ENCODE measurements at places on chromosomes 2 and 18.

- DNase-seq: peak; percentile 71
Measured at GRCh38 chr2:239326831-239327535, 73.8 kb downstream of the HDAC4 start.

DNA sequence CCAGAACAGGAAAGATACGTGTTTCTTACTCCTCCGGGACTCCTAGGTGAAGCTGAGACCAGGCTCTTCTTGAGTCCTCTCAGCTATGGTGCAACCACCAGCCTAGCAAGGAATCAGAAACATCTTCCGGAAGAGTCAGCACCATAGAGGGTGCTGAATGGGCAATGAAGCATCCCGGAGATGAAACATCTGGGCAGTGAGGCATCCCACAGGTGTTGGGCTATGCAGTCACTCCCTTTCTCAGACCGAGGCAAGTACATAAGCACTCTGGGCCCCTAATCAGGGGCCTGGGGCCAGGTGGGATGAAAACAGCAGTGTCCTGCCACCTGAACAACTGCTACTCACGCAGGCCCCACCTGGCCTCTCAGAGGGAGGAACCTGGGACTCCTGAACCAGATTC is 1.4 kb upstream of the CAPN10 start:
- no peak for DNase-seq

DNA sequence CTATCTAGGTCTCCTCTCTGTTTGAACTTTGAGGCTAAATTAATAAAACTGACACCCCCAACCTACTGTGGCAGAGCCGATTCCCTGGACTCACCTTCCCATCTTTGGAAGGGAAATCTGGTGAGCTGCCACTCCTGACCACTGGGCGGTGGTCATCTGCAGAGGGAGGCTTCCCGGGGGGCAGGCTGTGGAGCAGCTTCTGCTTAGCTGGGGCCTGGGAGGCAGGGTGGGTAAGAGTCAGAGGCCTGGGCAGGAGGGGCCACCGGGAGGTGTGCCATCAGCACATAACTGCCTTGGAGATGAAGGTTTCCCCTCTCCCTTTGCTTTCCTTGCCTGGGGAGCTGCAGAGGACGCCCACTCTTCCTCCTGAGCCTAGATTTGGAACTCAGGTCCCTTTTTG is 2.3 kb upstream of the NPPC start:
- no peak for DNase-seq

GRCh38 chr2:8198766-8199382 is 483.0 kb upstream of the ID2 start:
- DNase-seq: no peak

GRCh38 chr2:121649149-121649595 is at the start of gene CLASP1:
Gene CLASP1, minus strand, starts transcription at chr2:121649462. Its CDS starts 43,567 bp downstream, at chr2:121605895.
- DNase-seq: no peak

- DNase-seq: no peak
Measured at GRCh38 chr18:51952844-51953243, 387.2 kb upstream of the DCC start.

DNA sequence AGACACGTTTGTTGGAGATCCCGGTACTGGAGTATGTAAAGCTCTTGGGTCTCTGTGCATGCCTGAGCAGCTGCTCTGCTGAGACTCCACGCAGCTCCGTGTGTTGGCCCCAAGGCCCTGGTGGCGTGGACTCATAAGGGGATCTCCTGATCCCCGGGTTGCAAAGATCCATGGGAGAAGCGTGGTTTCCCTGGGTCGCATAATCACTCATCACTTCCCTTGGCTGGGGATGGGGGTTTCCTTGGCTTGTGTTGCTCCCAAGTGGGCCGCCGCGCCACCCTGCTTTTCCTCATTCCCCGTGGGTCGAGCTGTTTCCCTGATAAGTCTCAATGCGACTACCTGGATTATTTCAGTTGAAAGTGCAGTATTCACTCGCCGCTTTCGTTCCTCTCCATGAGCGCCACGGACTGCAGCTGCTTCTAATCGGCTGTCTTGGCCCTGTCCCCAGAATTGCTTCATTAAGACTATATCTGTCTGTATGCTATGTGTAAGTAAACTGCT is 76.0 kb downstream of the EPC2 start:
- DNase-seq: no peak

DNA sequence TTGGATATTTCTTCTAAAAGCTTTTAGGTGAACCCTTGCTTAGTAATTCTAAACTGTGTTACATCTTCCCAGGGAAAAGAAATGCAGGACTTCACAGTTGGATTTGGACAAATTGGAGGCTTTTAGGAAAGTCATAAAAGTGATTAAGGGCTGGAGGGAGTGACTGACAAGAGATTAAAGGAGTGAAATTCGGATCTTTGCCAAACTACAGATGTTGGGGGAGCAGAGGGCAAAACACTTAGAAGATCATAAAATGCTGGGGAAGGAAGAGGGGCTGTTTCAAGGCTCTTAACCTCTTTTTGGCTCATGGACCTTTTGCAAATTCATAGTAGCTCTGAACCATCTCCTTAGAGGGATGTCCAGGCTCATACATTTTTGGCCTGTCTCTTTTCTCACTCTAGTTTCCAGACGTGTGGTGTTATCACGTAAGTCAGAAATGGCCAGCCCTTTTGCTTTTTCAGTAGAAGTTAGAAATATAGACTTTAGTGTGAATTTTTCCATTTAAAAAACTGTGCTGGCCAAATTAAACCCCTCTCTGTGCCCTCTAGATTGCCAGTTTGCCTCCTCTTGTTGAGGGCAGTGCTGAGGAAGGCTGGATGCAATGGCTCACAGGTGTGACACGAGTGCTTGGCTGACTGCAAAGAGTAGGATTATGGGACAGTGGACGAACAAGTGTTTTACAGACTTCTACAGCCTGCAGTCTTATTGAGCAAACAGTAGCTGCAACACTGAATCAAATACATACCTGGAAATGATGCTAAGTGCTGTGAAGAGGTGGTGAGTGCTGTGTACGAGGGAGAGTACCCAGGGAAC is 109.9 kb downstream of the LYPD6B start:
- no peak for DNase-seq

GRCh38 chr2:3480352-3481010 is 38.9 kb downstream of the ADI1 start:
- DNase-seq: no peak

DNA sequence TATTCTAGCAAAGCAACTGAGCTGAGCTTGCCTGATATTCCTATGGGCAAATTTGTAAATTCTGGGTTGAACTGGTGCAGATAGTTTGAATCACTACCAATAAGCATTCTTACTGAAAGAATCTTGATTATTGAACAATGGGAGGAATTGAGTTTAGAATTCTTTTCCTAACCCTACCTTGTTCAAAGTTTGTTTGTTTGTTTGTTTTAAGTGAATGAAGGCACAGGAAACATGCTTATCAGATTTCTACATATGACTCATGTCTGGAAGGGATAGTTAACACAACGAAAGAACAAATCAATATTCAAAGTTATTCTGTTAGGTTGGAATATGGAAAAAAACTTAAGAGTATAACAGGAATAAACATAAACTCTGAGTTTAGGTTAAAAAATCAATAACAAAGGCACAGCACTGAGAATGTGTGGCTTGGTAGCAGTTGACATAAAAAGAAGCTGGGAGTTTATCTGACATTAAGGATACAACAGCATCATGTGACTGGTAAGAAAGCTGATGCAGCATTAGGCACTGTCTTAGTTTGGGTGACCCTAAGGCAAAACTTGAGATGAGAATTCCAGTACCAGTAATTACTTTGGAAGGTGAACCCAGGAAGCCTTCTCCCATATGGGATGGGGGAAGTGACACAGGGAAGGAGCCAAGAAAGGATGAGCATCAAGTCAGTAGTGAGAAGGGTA is 20.9 kb downstream of the BOD1L2 start:
- no peak for DNase-seq

DNA sequence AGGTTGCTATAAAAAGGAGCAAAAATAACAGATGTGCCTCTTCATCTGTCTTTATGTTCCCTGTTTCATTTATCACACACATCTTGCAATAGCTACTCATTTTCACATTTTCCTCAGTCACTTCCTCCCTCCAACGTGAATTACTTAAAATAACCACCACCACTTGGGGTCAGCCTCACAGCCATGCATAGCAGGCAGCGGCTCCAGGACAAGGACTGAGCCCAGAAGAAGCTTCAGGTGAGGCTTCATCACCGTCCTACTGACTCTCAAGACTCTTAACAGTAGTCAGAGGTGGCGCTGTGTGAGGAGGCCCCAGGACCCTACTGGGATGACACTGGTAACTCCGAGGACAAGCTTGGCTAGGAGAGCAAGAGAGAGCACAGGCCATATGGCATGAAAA is 15.5 kb upstream of the ST8SIA5 start:
- no peak for DNase-seq

DNA sequence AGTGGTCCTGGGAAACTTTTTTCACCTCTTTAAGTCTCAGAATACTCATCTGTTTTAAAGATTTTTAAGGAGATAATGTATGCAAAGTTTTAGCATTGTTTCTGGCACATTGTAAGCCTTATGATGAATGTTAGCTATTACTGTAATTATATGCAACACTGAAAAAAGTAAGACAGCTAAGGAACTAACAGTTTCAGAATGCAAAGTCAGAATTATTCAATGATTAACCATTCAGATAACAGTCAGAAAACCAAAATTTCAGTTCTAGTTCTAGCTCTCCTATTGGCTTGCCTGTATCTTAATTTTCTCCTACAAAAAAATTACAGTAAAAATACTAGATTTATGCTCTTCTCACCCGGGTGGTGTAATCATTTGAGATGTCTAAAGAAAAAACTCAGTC is 101.1 kb downstream of the SLC4A10 start:
- DNase-seq: no peak

GRCh38 chr18:76886112-76886511 is 63.8 kb downstream of the ZNF236 start:
- no peak for DNase-seq

GRCh38 chr18:58095222-58095621 is 51.2 kb downstream of the NEDD4L start:
- DNase-seq: no peak

DNA sequence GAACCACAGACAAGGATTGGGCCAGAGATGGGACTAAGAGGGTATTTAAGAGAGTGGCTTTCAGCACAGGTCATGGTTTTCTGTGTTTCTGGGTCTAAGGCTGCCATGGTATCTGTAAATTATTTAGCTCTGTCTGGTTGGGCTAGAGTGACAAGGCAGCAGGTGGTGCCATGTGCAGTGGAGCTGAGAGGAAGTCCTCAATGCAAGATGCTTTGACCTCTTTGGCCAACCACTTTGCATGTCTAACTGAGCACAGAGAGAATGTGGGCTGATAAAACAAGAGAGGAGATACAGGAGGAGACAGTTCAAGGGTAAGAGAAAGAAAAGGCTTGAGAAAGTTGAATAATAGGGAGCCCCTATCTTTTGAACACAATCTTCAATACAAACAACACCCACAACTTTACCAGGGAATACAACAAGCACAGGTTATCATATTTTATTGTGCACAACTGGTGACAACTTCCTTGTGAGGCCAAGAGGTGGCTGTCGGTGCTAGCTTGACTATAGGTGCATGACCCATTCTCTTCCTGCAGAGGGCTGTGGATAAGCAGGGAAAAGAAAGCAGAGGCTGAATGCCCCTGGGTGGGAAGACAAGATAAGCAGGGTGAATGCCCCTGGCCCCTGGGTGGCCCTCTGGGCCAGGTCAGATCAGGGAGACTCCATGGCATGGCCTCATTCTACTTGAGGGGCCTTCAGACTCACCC is 12.3 kb downstream of the FLACC1 start:
- no peak for DNase-seq

- DNase-seq: no peak
Measured at GRCh38 chr2:161857920-161858319, 216.1 kb downstream of the DPP4 start.

DNA sequence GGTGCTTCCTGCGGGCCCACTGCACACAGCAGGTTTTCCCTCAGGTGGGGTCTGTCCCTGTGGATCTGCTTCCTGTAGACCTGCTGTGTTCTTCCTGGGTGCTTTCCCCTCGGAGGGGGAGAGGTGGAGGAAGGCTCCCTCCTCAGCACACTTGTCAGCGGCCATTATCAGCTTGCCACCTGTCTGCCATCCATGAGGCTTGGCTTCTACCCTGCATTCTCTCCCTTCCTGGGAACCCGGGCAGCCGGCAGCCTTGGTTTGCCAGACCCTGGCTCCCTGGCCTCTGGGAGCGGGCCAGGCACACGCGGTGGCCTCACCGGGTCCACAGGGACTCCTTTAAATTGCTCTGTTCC is 58.5 kb downstream of the INPP5D start:
- DNase-seq: no peak

DNA sequence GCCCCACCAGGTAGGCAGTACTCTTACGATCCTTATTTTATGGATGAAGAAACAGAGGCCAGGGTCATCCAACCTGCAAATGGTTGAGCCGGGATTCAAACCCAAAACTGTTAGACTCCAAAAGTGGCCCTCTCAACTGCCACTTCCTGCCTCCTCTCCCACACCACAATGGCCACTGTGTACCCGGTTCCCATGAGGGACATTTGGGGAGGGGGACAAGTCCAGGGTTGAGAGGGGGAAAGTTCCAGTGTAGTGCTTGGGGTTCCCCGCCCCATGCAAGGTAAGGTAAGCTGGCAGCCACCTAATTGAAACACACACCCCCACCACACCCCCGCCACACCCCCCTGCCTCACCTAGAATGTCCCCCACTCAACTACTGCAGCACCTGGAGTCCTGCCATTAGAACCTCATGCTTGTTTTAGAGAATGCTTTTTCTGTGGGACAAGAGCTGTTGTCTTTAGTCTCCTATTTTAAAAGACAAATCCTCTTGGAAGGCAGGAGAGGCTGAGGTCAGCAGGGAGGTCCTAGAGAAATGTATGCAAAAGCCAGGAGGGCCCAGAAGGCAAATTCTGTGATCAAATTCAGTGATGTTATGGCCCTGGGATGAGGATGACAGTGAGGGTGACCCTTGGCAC is 145.2 kb downstream of the ZFP36L2 start:
- DNase-seq: no peak

GRCh38 chr2:102518170-102518569 is 45.1 kb downstream of the SLC9A4 start:
- no peak for DNase-seq

GRCh38 chr2:159890551-159891266 is 92.7 kb upstream of the CD302 start:
- DNase-seq: no peak

GRCh38 chr2:239124152-239124899 is 276.4 kb downstream of the TWIST2 start:
- DNase-seq: no peak

- no peak for DNase-seq
Measured at GRCh38 chr2:209556354-209556961, 132.6 kb downstream of the MAP2 start.

- no peak for DNase-seq
Measured at GRCh38 chr2:235670974-235671787, 177.3 kb downstream of the AGAP1 start.

- DNase-seq: no peak
Measured at GRCh38 chr2:42558827-42559226, 9.6 kb upstream of the MTA3 start.

DNA sequence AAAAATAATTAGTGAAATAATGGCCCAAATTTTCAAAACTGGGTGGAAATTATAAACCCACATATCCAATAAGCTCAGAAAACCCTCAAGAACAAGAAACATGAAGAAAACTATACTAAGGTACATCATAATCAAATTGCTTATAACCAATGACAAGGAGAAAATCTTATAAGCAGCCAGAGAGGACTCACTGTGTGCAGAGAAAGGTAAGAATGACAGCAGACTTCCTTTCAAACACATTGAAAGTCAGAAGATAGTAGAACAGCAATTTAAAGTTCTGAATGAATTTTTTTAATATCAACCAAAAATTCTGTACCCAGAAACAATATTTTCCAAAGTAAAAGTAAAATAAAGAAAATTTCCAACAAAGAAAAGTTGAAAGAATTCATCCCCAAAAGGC is 197.7 kb upstream of the RAB12 start:
- DNase-seq: no peak

Measured in CD4-positive, alpha-beta T cell treated with Interleukin-21 for 1 hour (primary cell).